Subcutaneous preadipocyte (primary cell): ENCODE measurements at places on chromosomes 5 and 9. TPM values are rescaled to one million over a fixed set of nuclear protein-coding genes. Genes with fewer than 3 reads are reported as not detected.

SPATA31D4 gene
- not detected in 2 replicates for total RNA-seq

GRIA1 gene
- under 0.01 TPM in 1 of 2 replicates, not detected in the other for total RNA-seq

PCDHGB4 gene
- 5.9 and 8.8 TPM in 2 replicates for total RNA-seq

SIT1 gene
- total RNA-seq = 1.1 TPM in 1 of 2 replicates, not detected in the other

ANKRD20A1 gene
- not detected in 2 replicates for total RNA-seq

EXOSC2 gene
- 29.4 and 53.6 TPM in 2 replicates for total RNA-seq

KCTD16 gene
- under 0.01 and 0.20 TPM in 2 replicates for total RNA-seq

SPINK6 gene
- total RNA-seq = not detected in 2 replicates

ECPAS gene
- total RNA-seq = 107 and 116 TPM in 2 replicates

GPRIN1 gene
- 5.1 and 8.0 TPM in 2 replicates for total RNA-seq

GMCL2 gene
- not detected in 2 replicates for total RNA-seq

OR13C8 gene
- total RNA-seq = not detected in 2 replicates

TTC23L gene
- total RNA-seq = under 0.01 TPM in 1 of 2 replicates, not detected in the other

PCDHGA2 gene
- 1.4 and 1.5 TPM in 2 replicates for total RNA-seq

DNAI1 gene
- total RNA-seq = 0.20 TPM in 1 of 2 replicates, not detected in the other

MYORG gene
- total RNA-seq = 0.73 and 0.78 TPM in 2 replicates

LRSAM1 gene
- 11.8 and 16.2 TPM in 2 replicates for total RNA-seq

SOHLH1 gene
- total RNA-seq = not detected in 2 replicates

AOPEP gene
- total RNA-seq = 16.5 and 27.4 TPM in 2 replicates

SLC6A18 gene
- total RNA-seq = not detected in 2 replicates

CDC23 gene
- total RNA-seq = 21.7 and 28.3 TPM in 2 replicates

GDA gene
- 0.20 TPM in 1 of 2 replicates, not detected in the other for total RNA-seq

ADAMTSL2 gene
- total RNA-seq = not detected in 2 replicates

MACIR gene
- total RNA-seq = 5.1 and 8.0 TPM in 2 replicates

ALDH1A1 gene
- total RNA-seq = 0.20 and 0.73 TPM in 2 replicates

CHSY3 gene
- total RNA-seq = 2.6 and 8.8 TPM in 2 replicates

NIPSNAP3A gene
- total RNA-seq = 18.2 and 19.1 TPM in 2 replicates

SPATA31A7 gene
- total RNA-seq = not detected in 2 replicates

C7 gene
- 0.39 and 12.9 TPM in 2 replicates for total RNA-seq

SUSD3 gene
- total RNA-seq = 1.2 and 4.0 TPM in 2 replicates

FAM221B gene
- not detected in 2 replicates for total RNA-seq

CTXN3 gene
- total RNA-seq = not detected in 2 replicates

DNAJC21 gene
- total RNA-seq = 22.0 and 31.9 TPM in 2 replicates

SLC4A9 gene
- not detected in 2 replicates for total RNA-seq

SOX30 gene
- total RNA-seq = under 0.01 TPM in 1 of 2 replicates, not detected in the other

SNCAIP gene
- total RNA-seq = under 0.01 and 0.20 TPM in 2 replicates

ITK gene
- total RNA-seq = not detected in 2 replicates

ECSCR gene
- total RNA-seq = 0.37 TPM in 1 of 2 replicates, not detected in the other

C5orf58 gene
- not detected in 2 replicates for total RNA-seq

PCDHA1 gene
- under 0.01 TPM in 1 of 2 replicates, not detected in the other for total RNA-seq

RC3H2 gene
- total RNA-seq = 20.6 and 31.5 TPM in 2 replicates

INSL4 gene
- not detected in 2 replicates for total RNA-seq

FBXO4 gene
- total RNA-seq = 12.7 and 17.3 TPM in 2 replicates

RAD17 gene
- total RNA-seq = 15.8 and 16.8 TPM in 2 replicates

BOD1 gene
- 48.5 and 51.1 TPM in 2 replicates for total RNA-seq

TRPM3 gene
- total RNA-seq = 4.4 and 16.2 TPM in 2 replicates

PCDHGA7 gene
- total RNA-seq = 1.8 and 2.5 TPM in 2 replicates

DND1 gene
- under 0.01 and 0.39 TPM in 2 replicates for total RNA-seq

PCDHB8 gene
- total RNA-seq = under 0.01 TPM in 2 replicates

AGXT2 gene
- total RNA-seq = not detected in 2 replicates

TMEM232 gene
- 4.5 and 5.1 TPM in 2 replicates for total RNA-seq

ZNF618 gene
- 5.9 and 9.6 TPM in 2 replicates for total RNA-seq

WHRN gene
- total RNA-seq = 0.73 and 0.78 TPM in 2 replicates

FANCC gene
- total RNA-seq = 5.1 and 9.4 TPM in 2 replicates

SHISAL2B gene
- total RNA-seq = not detected in 2 replicates
